Right renal cortex interstitium (tissue), 3 donors: ENCODE measurements at places on chromosomes 1 and 21. TPM values are rescaled to one million over a fixed set of nuclear protein-coding genes. Genes with fewer than 3 reads are reported as not detected.

- DNase-seq, result no peak
Measured at GRCh38 chr21:17466166-17466565, 46.7 kb upstream of the CXADR start.

DNA sequence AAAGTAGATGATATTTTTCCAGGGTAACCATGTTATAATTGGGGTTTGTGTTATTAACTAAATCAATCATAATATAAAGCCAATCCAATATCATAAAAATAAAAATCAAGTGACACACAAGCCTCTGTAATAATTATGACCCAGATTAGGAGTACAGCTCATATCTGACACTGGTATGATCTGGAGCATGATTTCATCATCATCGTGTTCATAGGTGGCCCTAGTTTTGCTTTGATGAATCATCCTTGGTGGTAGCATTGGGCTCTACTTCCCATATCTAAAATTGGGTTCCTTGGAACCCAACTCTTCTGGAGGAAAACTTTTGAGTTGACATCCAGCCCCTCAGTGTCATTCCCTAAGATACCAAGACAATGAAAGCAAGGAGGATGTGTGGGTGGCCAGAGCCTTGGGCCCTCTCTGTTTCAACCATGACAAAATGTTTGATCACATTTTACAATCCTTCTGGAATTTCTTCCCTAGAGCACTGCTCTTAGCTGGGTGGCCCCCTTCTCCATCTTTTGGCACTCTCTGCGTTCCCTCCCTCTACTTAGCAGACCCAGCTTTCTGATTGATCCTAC is 37.0 kb upstream of the ENAH start:
- no peak for DNase-seq

PGLYRP3 gene
- not detected for polyA plus RNA-seq

TNN gene
- polyA plus RNA-seq, result 3.4 TPM

- no peak for DNase-seq
Measured at GRCh38 chr1:59434336-59434735, 137.4 kb downstream of the FGGY start.

NECTIN4 gene
- polyA plus RNA-seq, result 3.9 TPM

DNA sequence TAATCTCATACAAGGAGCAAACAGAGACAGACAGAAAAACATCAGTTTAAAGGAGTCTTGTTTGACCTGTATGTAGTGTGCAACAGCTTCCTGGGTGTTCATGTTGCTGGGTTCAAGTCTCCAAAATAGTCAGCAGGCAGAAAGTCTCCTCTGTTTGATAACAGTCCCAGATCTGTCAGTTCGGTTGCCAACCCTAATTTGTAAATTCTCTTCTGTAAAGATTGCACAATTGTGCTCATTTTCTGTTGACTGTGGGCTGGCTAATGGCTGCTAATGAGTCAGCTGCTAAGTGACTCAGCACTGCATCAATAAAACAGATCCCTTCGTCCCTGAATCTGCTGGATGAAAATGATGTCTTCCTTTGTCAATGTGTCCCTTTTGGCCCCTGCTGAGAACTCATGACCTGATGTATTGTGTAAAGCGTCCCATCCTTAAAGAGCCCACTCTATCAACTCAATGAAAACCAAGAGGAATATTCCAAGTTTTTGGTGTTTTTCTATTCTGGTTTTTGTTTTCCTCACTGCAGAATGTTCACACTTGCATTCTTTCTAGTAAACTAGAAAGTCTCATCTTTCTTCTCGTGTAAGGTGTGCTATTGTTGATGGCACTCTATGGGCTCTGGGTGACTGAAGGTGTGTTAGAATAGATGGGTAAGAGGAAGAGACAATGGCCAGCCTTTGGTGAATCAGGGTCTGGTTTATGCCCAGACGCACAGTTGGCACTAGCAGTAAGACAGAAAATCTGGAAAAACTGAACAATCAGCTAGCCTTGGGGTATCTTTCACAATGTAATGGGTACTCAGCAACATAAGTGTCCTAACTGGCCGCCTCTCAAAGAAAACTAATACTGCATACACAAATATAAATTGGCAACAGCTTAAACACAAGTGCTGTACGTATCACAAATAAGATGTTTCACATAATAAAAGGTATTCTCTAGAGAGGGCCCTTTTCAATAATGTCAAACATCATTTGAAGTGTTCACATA is 75.1 kb upstream of the SIPA1L2 start:
- DNase-seq, result no peak

- DNase-seq, result peak; percentile 77
Measured at GRCh38 chr1:58432851-58433668, 113.5 kb downstream of the OMA1 start.

C1orf21 gene
- 40.3 TPM for polyA plus RNA-seq

GRCh38 chr21:45996311-45997204 is 15.0 kb downstream of the COL6A1 start:
- DNase-seq, result no peak

- DNase-seq, result no peak
Measured at GRCh38 chr1:81231729-81232038, 569.0 kb upstream of the ADGRL2 start.

GRCh38 chr1:184811439-184812111 is 56.9 kb upstream of the EDEM3 start:
- no peak for DNase-seq

- DNase-seq, result no peak
Measured at GRCh38 chr1:70517444-70517843, 106.4 kb downstream of the CTH start.

GRCh38 chr1:12275370-12275769 is 45.5 kb downstream of the VPS13D start:
- no peak for DNase-seq

DNA sequence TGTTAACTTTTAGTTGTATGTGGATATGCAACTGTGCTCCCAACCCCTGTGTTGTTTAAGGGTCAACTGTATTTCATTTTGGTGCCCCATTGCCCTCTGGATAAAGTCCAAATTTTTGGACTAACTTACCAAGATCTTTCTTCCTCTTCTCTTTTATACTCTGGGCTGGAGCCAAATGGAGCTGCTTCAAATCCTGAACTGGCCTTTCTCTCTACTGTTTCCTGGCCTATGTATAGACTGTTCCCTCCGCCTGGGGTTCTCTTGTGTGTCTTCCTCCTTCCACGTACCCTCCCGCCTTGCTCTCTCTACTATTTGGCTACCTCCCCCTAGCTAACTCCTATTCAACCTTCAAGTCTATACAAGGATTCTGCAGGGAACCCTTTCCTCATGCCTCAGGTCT is 8.4 kb upstream of the CDC14A start:
- DNase-seq, result no peak

- no peak for DNase-seq
Measured at GRCh38 chr1:151282883-151283725, 1.0 kb downstream of the ZNF687 start.

PDC gene
- polyA plus RNA-seq, result not detected

- no peak for DNase-seq
Measured at GRCh38 chr1:170599033-170599432, 64.9 kb upstream of the PRRX1 start.

- DNase-seq, result no peak
Measured at GRCh38 chr1:225817611-225818061, 7.7 kb downstream of the EPHX1 start.

DNA sequence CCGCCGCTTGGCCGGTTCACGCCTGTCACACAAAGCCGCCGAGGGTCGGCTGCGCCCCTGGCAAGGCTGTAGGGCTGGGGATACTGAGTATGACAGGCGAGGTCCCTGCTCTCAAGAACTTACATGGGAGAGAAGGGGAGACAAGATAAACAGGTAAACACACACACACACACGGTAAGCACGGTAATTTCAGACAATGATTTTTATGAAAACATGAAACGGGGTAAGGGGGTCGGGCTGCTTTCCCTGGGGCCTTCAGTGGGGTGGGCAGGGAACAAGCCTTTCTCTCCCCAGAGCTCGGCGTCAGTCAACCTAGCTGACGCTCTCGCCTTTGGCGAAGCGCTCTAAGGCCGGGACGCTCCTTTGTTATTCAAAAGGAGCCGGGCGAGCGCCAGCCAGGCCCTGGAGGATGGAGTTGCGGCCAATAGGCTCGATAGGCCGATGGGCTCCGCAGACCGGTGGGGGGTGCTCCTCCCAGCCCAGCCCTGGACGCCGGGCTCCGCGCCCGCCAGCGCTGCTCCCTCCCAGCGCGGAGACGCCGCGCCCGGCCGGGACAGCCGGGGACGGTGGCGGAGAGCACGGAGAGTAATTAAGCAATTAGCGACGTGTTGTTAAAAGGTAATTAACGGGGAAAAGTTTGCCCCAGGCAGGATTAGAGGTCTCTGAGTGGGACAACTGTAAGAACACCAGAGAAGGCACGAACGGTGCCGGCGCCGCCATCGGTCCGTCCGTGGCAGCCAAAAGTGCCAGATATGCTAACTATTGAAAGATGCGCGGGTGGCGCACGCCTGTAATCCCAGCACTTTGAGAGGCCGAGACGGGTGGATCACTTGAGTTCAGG is 950 bp upstream of the INKA2 start:
- no peak for DNase-seq

TTC22 gene
- polyA plus RNA-seq, result 5.8 TPM

NPHS2 gene
- polyA plus RNA-seq, result 527 TPM

DNAJC6 gene
- polyA plus RNA-seq, result 5.9 TPM

GRCh38 chr1:245742896-245743295 is 588.1 kb downstream of the KIF26B start:
- no peak for DNase-seq

- no peak for DNase-seq
Measured at GRCh38 chr1:175188936-175189335, 3.6 kb downstream of the KIAA0040 start.

DMRTA2 gene
- not detected for polyA plus RNA-seq

DNA sequence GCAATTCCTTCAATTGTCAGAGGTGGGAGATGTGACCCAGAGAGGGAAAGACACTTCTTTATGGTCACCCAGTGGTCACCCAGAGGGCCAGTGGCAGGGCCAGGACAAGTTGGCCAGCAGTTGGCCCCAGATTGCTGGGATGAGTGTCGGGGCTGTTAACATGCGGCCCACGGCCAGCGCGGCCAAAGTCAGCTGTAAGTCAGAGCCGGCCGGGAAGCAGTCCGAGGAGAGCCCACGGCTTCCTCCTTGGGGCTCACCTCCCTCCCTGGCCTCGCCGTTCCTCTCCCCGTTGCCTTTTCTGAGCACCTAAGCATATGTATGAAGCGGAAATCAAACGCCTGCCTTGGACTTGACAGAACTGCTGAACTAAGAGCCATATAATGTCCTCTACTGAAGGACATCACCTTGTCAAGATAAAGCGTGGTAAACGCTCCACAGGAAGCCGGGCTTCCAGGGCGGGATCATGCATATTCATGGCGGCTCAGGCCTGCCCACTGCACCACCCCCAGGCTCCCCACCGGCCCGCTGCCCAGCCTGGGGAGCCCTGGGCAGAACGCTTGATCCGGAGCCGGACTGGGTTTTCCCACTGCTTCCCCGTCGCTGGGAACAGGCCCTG is 245.4 kb upstream of the POU3F1 start:
- DNase-seq, result no peak

DNA sequence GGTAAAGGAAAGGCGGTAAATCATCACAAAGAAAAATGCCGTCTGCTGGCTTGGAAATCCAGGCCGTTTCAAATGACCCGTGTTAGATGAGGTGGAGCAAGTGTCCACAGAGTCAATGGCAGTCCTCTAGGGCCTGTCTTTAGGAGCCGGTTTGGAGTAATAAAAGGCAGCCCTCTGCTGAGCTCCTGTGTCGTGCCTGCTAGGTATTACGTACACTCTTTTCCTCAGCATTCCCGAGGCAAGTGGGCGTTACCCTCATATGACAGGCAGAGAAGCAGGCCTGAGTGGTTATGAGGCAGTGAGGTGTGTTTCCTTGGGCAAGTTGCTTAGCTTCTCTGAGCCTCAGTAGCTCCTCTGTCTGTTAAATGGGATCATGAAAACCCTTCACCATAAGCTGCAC is 7.7 kb downstream of the NENF start:
- no peak for DNase-seq

- no peak for DNase-seq
Measured at GRCh38 chr1:55938376-55938850, 641.0 kb downstream of the PLPP3 start.

DNA sequence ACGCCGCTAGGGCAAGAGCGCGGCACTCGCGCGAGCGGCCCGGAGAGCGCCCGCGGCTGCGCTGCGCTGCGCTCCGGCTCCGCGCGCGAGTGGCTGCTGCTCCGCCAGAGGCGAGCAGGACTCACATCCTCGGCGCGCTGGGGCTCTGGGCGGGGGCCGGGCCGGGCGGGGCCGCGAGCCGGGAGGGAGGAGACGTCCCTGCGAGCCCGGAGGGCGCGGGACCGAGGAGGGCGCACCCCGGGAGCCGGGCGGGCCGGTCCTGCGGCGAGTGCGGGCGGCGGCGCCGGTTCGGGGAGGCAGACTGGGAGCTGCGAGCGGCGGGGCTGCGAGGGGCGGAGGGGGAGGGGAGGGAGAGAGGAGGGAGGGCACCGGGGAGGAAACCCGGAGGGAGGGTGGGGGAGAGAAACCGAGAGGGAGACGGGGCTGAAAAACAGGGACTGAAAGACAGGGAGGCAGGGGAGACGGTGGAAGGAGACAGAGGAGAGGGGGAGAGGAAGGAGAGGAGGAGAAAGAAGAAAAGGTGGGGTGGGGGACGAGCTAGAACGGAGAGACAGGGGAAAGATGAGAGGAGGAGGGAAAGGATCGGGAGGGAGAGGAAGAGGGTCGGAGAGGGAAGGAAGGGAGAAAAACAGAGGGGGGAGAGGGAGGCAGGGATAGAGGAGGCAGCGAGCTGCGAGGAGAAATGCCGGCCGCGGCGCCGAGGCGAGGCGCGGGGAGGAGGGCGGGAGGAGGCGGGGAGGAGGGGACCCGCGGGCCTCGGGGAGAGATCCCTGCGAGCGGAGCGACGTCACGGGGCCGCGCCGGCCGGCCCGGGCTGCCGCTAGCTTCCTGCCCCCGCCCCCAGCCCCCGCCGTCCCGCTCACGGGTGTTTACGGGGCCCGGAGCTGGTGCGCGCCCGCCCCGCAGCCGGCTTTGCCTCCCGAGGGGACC is at the start of gene CAMK2N1:
Gene CAMK2N1, minus strand, starts transcription at position 684 of the 930 bp plus-strand sequence. CDS start 831 bp downstream, outside the sequence.
- no peak for DNase-seq

HECTD3 gene
- 31.6 TPM for polyA plus RNA-seq

GRCh38 chr21:34074283-34075090 is 1.1 kb downstream of the MRPS6 start:
- DNase-seq, result no peak

DNA sequence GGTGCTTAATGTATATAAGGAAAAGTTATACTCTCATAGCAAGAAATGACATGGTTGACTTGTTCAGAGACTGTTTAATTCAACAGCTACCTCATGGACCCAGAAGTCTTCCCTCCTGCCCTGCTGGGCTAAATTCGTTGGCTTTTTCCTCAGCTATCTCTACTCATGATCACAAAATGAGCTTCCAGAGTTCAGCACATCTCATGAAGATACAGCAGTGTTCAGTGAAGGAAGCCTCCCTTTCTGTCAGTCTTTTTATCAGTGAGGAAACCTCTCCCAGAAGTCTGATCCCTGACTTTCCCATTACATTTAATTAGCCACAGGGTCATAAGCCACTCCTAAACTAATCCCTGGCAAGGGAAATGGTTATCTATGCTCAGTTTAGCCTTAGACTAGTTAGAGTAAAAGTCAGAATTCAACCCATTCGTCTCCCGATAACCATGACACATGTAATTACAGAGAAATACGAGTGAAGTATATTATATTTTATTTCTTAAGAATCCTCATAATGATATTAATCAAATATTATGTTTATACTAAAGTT is 97.5 kb downstream of the DENND1B start:
- DNase-seq, result no peak

DNA sequence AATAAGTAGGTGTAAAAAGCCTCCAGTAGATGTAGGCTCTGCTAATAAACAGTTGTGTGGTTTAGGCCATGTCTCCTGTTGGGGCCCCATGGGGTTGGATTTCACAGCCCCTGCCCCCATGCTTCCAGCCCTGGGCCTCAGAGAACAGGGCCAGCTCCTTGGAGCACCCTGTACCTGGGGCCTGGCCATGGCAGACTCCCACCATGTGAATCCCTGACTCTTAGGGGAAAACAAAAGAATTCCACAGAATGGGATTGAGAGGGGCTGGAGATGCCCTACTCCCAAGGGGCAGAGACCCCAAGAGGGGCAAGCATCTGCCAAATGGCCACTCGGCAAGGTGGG is 11.5 kb downstream of the LRP8 start:
- no peak for DNase-seq
